ENCODE measurements at places on chromosomes 3 and 15.
A peak's percentile ranks its signal among the peaks of the same experiment; 100 is the strongest.

DNA sequence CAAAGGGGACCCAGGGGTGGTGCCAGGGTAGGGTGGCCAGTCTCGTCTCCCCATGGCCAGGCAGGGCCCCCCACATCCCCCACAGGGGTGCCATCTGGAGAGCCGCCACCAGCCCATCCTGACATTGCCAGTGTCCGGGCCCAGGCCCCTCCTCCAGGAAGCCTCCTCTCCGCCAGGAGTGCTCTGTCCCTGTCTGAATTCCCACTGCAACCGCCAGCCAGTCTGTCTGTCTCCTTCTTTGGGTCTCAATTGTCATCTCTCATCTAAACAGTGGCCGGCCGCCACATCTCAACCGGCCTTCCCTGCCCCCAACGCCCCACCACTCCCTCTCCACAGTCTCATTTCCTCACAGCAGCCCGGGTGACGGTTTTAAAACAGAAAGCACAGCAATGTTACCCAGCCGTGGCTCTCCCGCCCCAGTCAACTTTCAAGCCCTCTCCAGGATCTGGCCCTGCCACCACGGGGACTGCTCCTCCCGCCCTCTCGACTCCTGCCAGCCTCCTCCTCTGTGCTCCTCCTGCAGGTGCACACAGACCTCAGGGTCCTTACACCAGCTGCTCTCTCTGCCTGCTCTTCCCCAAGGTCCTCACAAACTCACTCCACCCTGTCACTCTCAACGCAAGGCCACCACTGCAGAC is 57.0 kb downstream of the IQSEC1 start:
- DNase-seq = no peak

- DNase-seq = no peak
Observed at GRCh38 chr15:88133795-88134194, 122.7 kb downstream of the NTRK3 start.

DNA sequence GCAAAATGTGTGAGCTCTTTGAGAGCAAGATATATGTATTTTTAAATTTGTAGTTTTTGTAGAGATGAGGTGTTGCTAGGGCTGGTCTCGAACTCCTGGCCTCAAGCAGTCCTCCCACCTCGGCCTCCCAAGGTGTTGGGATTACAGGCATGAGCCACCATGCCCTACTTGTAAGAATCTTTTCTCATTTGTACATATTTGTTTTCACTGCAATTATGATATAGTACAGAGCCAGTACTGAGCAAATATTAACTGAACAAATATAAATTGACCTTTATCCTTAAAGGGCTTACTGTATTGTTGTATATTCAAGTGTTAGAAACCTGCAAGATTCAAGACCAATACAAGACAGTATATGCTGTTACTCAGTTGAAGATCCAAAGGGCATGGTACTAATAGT is 53.4 kb downstream of the GTF2E1 start:
- DNase-seq = no peak

DNA sequence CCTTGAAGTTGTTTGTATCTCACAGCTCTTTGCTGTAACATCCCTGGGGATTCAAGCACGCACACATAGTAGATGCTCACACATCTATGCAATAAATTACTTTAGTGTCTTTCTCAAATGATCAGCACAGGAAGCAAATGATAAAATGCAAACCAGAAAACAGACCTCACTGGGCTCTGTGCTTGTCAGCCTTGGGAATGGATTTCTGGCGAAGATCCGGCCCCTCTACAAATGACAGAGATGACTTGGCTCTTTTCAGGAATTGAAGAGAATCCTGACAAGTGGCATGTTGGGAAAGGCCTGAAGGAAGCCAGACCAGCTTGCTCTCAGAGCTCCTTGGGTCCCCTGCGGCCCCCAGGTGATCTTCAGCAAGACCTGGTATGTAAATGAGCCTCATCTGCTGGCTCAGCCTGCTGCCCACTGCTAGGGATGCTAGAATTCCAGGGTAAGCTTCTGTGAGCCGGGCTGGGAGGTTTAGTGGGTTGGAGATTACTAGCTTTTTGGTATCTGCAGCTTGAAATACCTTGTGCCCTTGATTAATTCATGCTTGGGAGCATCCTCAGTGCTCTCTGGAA is 54.1 kb downstream of the LPP start:
- no peak for DNase-seq

GRCh38 chr3:129829640-129830039 is 63.9 kb downstream of the TMCC1 start:
- no peak for DNase-seq

- DNase-seq = no peak
Observed at GRCh38 chr3:149019580-149019979, 28.2 kb downstream of the GYG1 start.

DNA sequence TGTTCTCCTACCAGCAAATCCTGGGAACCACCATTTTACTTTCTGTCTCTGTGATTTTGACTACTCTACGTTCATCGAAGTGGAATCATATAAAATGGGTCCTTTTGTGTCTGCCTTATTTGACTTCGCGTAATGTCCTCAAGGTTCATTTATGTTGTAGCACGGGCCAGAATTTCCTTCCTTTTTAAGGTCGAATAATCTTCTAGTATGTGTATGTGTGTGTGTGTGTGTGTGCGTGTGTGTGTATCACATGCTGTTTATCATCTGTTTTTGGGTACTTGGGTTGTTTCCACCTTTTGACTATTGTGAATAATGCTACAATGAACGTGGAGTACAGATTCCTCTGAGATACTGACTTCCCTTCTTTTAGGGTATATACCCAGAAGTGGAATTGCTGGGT is 35.3 kb downstream of the STARD5 start:
- DNase-seq = no peak

DNA sequence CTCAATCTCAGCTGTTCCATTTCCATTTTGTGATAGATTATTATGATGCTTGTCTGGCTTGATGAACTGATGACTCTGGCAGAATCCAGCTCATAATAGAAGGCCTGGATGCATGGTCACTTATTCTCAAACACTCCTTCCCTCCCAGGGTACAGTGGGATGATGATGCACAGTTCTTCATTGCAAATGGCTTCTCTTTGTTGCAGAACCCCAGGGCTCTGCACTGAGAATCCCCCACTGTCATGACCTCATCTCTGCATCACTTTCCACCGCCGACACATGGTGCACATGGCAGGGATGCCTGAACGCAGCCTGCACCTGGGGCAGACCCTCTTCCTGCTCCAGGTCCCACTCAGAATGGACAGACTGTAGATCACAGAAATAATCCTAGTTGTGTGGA is 515.6 kb upstream of the NR2F2 start:
- DNase-seq = no peak

DNA sequence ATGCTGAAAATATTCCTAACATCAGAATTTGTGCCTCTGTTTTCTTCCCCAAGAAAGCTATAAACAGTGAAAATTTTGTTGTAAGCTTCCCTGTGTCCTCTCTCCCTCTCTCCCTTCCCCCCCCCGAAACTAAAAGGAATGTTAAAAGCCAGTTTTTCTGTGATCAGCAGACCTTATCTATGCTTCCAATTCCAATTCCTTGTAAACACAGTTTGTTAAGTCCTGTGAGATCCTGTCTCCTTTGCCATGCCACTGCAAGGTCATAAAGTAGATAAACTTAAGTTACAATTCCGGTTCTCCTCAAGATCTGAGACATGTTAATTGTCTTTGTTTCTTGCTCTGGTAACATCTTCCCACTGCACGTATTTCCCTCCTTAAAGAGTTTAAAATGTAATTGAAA is 42.9 kb upstream of the DHX36 start:
- no peak for DNase-seq

GRCh38 chr15:37218351-37218916 is 118.1 kb upstream of the MEIS2 start:
- DNase-seq = no peak

GRCh38 chr3:129121792-129122411 is at the start of gene RAB43:
RAB43 (minus strand) TSS chr3:129121804; CDS start chr3:129121489, 315 bp downstream.
- peak; percentile 73 for DNase-seq

GRCh38 chr15:96893159-96893906 is 562.8 kb downstream of the NR2F2 start:
- no peak for DNase-seq

GRCh38 chr3:47661121-47661752 is 82.6 kb upstream of the CSPG5 start:
- no peak for DNase-seq

DNA sequence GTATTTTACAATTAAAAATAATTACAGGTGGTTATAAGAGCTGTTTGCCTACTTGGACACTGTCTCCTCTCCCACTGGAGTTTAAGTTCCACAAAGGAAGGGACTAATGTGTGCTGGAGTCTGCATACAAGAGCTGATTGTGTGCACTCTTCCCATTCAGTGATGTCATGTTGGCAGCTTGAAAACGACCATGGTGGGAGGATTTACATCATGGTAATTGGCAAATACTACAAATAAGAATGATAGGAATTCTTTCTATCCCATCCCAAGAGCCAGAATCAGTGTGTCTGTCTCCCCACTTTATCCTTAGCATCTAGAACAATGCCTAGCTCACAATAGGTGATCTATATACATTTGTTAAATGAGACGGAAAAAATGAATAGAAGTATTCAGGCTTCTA is 14.1 kb downstream of the ITGA11 start:
- DNase-seq = no peak

DNA sequence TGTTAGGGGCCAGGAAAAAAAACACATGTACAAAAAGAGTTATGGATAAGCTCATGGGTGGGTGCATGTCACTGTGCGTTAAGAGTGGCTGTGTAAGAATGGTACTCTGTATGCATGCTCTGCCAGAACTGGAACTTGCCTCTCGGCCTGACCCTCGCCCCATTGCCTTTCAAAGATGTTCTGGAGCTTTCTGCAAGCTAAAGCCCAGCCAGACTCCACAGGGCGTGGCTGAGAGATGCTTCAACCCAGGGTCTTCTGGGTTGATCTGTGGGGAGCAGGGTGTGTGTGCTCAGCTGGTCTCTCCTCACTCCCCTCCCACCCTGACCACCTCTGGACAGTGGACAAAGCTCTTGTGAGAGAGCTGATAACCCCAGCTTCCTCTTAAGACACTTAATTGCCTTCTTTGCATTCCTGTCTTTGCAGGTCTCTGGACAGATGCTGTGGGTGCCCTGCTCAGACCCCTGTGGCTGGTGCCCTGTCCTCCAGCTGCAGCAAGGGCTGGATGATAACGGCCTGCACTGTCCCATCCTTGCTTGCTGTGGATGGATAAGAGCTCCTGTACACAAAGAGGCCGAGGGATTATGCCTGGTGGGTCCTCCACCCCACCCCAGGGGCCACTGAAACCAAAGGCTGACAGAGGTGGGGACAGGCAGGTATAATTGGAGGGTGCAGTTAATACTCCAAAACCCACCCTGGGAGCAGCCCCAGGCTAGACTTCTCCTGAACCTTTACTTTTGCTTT is 28.7 kb downstream of the ALDH1L1 start:
- DNase-seq = no peak

GRCh38 chr15:27694506-27695087 is 404.5 kb downstream of the OCA2 start:
- DNase-seq = no peak

GRCh38 chr15:62927196-62927595 is 115.4 kb upstream of the TPM1 start:
- DNase-seq = no peak

GRCh38 chr15:65638681-65639089 is 16.9 kb downstream of the SLC24A1 start:
- no peak for DNase-seq

DNA sequence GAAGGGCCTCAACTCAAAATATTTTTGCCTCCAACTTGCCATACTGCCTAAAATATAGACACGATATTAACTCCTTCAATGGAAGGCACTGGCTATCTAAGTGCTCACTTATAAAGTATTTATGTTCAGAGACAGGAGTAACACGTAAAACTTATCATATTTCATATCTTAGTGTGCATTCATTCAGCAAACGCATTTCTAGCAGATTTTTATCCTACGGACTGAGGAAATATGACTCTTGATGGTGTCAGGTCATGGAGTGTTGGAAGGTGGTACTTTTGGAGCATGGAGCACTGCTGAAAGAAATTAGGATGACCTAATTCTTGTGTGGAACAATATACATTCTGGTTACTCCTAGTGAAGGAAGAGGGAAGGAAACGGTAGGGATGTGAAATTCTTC is 43.8 kb upstream of the LEKR1 start:
- no peak for DNase-seq

DNA sequence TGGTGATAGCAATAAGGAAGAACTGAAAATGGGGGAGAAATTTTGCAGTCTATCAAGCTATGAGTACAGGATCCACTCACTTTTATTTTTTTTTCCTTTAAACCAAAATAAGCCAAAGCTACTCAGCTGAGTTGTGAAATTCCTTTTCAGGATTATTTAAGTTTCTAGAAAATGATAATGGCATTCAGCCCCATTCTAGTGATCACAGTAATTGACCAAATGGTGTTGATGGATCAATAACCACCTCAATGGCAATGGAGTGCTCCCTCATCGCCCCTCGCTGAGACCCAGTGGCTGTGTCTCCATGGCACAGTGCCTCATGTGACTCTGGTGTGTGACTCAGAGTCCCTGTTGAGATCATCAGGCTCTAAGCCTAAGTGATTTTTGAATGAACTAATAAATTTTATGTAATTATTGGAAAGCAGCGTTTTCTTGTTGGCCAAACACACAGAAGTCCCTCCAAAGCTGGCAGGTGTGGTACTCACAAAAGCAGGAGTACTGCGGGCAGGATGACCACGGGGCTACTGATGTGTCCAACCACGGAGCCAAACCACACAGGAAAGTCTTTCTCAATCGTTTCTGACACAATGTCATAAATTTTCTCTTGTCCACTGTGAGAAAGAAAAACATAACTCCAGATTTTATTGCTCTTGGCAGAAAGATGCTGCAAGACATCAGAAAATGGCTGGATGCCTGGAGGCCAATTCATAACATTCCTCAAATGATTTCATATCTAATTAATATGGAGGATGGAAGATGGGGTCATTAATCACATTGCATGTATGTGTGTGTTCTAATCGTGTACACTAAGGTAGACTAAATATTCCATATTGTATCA is 14.4 kb upstream of the STARD5 start:
- DNase-seq = no peak

GRCh38 chr3:17986348-17986816 is 244.0 kb upstream of the TBC1D5 start:
- no peak for DNase-seq

GRCh38 chr3:15556512-15556911 is 35.0 kb upstream of the COLQ start:
- no peak for DNase-seq

DNA sequence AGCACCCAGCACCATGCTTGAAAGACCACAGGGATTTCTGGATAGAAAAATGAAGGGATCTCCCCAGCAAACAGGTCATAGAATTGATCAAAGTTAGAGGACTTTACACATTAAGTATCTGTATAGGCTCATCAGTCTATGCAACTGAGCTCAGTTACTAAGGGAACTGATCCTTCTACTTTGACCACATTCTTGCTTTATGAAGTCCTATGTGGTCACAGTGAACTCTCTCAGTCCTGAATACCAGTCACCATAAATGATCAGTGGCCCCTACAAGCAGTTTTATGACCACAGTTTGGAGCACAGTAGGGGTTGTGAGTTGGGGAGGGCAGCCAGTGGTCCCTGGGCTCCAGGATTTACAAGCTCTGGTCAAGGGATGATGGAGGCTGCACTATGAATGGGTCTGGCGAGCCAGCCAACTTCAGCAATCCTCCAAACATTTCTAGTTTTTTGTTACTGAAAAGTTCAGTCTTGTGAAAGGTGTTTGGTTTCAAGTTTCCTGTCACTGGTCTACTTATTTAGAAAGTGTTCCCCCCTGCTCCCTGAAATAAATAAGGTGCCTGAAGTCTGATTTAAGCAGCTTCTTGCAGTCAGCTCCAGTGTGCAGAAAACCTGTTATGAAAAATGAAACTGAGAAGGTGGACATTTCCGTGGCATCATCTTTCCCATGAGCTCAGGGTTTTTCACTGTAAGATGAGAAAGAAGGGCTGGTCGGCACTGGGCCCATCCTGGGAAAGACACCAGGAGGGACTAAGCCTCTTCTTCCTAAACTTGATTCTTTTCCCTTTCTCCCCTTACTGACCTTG is 75.5 kb downstream of the DAPK2 start:
- DNase-seq = no peak

- no peak for DNase-seq
Observed at GRCh38 chr3:156816091-156816793, 9.9 kb upstream of the LEKR1 start.

Measured in stimulated activated CD8-positive, alpha-beta memory T cell treated with anti-CD3 and anti-CD28 coated beads, Interleukin-7, amount 100 ng/mL, for 24 hours (primary cell).